Right renal cortex interstitium (tissue), 3 donors: ENCODE measurements at places on chromosomes 4 and X. TPM values are rescaled to one million over a fixed set of nuclear protein-coding genes. Genes with fewer than 3 reads are reported as not detected.
A peak's percentile ranks its signal among the peaks of the same experiment; 100 is the strongest.

HTR2C gene
- polyA plus RNA-seq: 0.53 TPM

KLHL34 gene
- 0.07 TPM for polyA plus RNA-seq

GPM6B gene
- polyA plus RNA-seq: 18.6 TPM

SH3D19 gene
- polyA plus RNA-seq: 27.5 TPM

TKTL2 gene
- not detected for polyA plus RNA-seq

OTUD6A gene
- polyA plus RNA-seq: not detected

EBP gene
- 70.3 TPM for polyA plus RNA-seq

DNA sequence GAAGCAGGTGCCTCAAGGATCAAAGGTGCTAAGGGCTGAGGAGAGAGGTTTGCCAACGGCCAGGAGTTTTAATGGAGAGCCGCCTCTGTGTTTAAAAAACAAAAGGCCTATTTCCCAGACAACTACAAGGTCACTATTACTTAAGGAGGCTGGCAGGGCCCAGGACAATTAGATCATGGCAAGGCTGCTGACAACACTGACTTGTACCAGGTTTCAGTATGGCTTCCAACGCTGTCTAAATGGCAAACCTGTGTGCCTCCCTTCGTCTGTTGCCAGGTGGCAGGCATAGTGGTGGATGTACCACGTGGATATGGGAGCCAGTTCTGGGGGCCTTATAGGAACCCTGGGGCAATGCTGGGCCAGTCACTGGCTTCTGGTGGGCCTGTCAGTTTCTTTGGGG, 41.0 kb downstream of the NSG1 start:
- DNase-seq: no peak

- DNase-seq: no peak
Measured at GRCh38 chrX:111955901-111956300, 79.9 kb downstream of the TRPC5OS start.

DNA sequence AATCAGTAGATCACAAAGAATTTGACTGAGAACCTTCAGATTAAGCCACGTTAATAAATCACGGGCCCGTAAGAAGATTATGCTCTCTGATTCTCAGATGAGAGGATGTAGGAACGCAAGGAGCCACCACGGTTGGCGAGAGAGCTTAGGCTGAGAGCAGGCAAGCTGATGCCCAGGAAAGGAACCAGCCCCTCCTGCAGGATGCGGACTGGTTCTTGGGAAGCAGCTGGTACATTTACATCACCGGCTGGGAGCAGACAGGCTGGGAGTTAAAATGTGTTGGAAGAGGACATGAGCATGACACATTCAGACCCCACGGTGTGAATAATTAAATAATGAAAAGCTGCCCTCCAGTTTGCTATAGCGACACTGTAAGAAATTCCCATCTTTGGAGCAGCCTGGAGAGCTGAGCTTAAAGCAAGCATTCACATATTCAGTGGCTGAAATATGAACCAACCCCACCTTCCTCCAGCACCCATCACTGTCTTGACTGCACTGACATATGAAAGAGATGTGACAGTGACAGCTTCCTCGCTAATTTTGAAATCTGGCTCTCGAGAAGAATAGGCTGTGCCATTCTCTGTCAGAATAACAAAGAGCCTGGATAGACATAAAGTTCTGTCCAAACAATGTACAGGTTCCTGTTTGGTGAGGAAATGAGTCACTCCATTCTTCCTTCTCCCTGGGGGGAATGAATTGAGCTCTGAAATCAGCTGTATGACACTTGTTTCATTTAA, 33.1 kb downstream of the LNX1 start:
- DNase-seq: no peak

- DNase-seq: peak; percentile 27
Measured at GRCh38 chrX:131830400-131831184, 192.5 kb upstream of the STK26 start.

DNA sequence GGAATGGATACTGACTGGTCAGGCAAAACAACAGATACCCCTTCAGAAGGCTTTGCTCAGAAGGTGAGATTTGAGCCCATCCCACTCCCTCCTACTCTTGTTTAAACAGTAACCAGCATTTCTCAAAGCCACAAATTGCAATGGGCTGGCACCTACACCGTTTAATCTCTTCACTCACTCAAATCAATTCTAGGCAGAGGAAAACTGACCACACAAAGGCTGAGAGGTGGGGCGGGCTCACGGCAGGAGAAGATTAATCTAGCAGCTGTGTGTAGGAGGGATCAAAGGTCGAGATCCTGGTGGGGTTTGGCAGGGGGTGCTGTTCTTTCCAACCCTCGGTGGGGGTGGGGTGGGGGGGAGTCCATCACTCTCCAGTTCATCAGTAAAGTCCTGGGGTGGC, 622.4 kb downstream of the BCOR start:
- DNase-seq: no peak

DNA sequence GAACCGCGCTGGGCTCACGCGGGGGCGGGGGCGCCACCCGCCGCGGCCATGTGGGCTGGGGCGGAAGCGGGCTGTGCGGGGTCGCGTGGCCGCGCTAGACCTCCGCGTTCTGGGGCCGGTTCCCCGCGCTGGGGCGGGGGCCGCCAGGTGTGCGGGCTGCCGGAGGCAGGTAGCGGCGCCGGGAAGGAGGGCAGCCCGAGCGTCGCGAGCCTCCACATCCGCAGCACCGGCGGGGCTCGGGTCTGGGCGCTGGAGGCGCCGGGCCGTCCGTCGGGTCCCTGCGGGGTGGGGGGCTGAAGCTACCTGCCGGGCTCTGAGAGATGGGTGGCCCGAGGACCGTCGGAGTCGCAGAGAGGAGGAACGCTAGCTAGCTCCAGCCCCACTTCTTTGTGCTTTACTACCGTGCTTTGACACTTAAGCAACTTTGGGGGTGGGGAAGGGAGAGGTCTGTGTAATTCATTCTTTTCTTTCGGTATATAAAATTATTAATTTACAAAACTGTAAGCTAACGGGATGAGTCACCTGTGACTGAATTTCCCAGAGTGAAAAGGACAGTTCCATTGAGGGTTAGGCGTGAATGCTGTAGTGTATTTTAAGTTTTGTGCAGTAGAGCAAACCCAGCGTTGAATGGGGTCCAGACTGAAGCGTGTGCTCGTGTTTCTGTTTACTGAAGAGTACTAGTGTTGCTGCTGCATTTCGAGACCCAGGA, 689 bp downstream of the METAP1 start:
- DNase-seq: no peak

- no peak for DNase-seq
Measured at GRCh38 chr4:45580334-45580733, 543.5 kb downstream of the GABRG1 start.

DNA sequence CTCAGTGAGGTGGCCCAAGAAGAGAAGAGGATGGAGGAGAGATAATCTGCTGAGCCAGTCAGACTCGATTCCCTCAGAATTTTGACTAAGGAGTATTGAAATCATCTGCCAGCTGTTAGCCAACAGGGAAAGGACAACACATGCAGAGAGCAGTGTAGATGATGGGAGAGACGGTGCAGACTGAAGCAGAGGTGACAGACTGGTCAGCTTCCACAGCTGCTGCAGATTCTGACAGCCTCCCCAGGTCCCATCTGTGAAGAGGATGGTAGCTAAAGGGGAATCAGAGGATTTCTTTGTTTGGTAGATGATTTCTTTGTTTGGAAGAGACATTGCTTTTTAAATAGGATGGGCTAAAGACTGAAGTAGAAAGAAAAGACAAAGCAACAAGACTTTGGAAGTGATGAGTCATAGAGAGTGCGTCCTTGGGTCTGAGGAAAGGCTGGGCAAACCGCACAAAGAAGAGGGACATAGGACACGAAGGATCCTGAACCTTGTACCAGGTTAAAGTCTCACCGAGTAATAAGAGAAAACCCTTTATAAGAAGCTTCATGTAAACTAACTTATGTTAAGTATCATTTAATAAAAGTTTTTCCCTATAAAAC, 27.6 kb downstream of the INTU start:
- DNase-seq: no peak

DNA sequence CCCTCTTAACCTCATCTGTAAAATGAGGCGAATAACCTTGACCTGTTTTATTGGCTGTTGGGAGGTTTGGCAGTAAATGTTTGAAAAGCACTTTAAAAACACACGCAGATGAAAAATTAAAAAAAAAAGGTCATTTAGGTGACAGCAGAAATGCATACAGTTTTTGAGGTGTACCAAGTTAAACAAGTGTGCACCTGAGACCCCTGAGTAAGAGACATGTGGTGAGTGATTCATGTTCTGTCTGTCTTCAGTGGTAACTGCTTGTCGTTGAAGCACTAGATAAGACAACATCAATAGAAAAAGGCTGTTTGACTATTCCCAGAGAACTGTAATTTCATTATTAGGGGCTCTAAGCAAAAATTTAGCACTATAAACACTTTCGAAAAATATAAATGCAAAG, 608.4 kb upstream of the PITX2 start:
- no peak for DNase-seq

GRCh38 chrX:8721536-8721935, 10.4 kb downstream of the ANOS1 start:
- DNase-seq: no peak

DNA sequence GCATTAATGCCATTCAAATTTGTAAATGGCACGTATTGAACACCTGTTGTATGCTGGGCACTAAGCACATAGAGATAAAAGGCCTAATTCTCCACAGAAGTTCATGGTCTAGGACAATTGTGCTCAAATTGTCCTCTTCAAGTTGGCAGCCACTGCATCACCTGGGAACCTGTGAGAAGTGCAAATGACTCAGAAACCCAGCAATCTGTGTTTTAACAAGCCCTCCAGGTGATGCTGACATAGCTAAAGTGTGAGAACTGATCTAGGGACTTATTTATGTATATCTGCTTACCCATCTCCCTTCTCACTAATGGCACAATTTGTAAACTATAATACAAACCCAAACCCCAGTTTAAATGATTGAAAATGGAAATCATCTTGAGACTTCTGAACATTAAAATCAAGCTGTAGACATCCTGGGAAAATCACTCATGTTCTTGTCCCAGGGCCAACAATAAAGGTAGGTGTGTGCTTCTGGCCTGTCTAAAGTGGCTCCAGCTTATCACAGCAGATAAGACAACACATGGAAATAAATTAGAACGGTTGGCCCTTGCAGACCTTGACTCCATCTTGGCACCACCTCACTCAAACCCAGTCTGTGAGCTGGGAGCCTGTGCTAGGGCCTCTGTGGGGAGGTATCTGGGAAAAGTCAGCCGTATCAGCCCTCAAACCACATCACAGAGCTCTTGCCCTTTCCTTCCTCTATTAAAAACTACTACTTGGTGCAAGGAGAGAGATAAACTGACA, 46.8 kb downstream of the UCHL1 start:
- no peak for DNase-seq

GRCh38 chrX:40101430-40101802, 3.7 kb upstream of the BCOR start:
- DNase-seq: no peak

GRCh38 chr4:20615486-20616260, 84.6 kb upstream of the PACRGL start:
- DNase-seq: no peak

- DNase-seq: no peak
Measured at GRCh38 chr4:70236125-70236524, 6.3 kb upstream of the CSN3 start.

DNA sequence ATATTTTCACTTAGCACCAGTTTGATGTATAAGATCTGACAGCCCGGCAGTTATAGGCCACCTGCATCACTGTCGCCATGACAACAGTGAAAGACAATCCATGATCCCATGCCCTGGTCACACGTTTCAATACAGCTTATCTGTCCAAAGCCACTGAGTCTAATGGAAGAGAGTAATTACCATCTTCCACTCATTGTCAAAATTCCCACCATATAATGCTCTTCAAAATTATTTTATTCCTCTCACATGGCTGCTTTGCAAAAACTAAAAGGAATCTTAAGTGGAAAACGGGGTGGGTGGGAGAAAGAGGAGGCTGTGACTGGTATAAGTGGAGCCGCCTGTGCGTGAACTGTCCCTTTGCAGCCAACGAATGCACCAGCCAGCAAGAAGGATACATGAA, 44.2 kb downstream of the MAML3 start:
- no peak for DNase-seq

DNA sequence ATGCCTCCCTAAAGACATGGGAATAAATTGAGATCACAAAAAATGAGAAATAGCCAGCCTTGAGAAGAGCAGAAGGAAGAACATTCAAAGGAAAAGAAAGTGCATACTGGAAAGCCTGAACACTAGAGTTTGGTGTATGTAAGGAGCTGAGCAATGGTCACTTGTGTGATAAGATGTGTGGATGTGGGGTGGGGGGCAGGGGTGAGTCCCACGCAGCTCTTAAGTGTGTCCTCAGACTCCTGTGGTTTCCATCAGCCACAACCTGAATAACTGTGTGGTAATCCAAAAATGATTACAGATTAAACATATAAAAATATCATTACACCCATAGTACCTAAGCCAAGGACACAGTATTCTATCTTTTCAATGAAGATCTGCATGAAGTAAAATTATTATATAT, 59.9 kb downstream of the ELOVL6 start:
- DNase-seq: no peak

- DNase-seq: no peak
Measured at GRCh38 chrX:115559672-115560071, 1.3 kb upstream of the PLS3 start.

DNA sequence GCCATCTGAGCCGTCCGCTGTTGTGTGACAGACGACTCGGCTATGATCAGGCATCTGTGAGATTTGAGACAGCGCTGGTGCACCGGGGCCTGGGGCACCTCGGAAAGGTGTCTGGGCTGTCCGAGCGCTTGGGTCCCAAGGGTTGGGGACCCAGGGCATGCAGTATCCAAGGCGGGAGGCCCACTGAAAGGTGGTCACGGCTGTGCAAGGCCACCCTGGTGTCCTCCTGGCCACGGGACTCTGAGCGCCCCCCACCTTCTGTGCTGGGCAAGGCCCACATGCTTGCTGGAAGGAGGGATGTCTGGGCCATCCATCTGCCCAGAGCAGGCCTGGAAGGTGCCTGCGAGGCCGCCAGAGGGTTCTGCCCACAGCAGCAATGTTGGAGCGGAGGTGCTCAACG, 19.9 kb downstream of the TACC3 start:
- no peak for DNase-seq

- DNase-seq: no peak
Measured at GRCh38 chr4:9924750-9925149, 96.5 kb downstream of the SLC2A9 start.

GRCh38 chr4:170111085-170111484, 21.3 kb upstream of the AADAT start:
- no peak for DNase-seq

DNA sequence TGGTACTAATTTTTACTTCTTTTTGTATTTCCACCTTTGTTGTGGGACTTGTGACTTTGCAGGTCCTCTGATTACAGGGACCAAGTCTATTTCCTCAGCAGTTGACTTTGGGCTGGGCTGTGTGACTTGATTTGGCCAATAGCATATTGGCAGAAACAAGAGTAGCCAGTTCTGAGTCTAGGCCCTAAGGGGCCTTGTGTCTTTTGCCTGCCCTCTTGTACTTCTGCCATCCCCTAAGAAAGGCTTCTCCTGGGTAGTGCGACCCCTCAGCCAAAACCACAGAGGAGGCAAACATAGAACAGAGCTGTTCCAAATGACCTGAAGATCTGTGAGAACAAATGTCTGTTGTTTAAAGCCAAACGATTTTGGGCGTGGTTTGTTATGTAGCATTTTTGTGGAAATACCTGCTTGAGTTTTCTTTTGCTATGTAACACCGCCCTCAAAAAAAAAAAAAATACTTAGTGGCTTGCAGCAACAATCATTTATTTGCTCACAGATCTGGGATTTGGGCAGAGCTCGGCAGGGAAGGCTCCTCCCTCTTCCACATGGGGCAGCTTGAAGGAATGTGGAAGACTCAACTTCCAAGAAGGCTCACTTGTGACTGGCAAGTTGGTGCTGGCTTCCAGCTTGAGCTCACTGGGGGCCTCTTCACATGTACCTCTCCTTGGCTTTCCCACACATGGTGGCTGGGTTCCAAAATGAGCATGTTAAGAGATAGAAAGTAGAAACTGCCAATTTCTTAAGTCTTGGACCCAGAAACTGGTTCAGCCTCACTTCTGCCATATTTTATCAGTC, 423.0 kb upstream of the CNKSR2 start:
- no peak for DNase-seq
